ENCODE measurements at places on chromosomes 6 and 20.

- DNase-seq, result no peak
Observed at GRCh38 chr20:48270885-48271284, 485.6 kb upstream of the SULF2 start.

GRCh38 chr6:36925809-36926208 is 28.7 kb upstream of the PI16 start:
- no peak for DNase-seq

- DNase-seq, result no peak
Observed at GRCh38 chr6:20853828-20854227, 319.6 kb downstream of the CDKAL1 start.

GRCh38 chr6:1821513-1822183 is 211.9 kb downstream of the FOXC1 start:
- no peak for DNase-seq

GRCh38 chr6:13247627-13248026 is 80.7 kb downstream of the TBC1D7 start:
- DNase-seq, result no peak
